ENCODE measurements at places on chromosomes 3 and 15.
A peak's percentile ranks its signal among the peaks of the same experiment; 100 is the strongest.

DNA sequence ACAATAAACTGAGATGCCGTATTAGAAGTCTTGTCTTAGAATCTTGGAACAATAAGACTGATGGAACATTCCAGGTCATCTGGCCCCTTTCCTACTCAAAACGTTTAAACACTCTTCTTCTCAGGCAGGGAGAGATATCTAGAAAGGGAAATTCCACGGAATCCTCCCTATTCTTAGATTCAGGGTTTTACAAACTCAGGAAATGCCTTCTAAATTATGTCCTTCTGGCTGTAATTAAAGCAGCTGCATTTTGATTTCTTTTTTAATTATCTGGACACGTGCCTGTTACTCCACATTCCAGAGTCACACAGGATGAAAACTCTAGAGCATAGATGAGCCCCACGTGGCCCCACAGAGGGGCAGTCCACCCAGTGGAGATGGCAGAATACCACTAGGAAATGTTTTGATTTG, 41.5 kb upstream of the MTMR10 start:
- no peak for DNase-seq

DNA sequence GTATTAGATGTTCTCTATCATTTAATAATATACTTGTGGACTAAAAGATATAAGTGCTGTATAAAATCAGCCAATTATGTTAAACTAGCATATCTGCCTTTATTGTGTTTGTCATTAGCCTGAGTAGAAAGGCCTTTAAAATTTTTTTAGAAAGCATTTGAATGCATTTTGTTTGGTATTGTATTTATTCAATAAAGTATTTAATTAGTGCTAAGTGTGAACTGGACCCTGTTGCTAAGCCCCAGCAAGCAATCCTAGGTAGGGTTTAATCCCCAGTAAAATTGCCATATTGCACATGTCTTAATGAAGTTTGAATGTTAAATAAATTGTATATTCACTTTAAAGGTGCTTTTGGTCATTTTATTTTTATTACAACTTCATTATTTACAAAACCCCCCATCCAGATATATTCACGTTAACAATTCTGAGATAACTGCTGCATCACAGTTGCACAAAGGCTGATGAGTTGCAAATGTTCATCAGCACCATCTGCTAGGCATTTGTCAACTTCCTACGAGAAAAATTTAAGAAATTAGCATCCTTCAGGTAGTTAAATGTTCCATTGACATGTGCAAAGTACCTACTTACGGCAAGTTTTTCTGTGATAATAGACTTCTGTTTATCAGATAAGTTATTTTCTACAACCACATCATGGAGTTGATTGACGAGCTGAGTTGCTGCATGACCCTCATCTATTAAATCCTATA, 6.3 kb downstream of the EIF4A2 start:
- no peak for DNase-seq

- peak; percentile 59 for DNase-seq
Observed at GRCh38 chr3:15797642-15798303, at the start of gene ANKRD28. Gene ANKRD28, minus strand, starts transcription at chr3:15797979. Its CDS starts 1,458 bp downstream, at chr3:15796521.

DNA sequence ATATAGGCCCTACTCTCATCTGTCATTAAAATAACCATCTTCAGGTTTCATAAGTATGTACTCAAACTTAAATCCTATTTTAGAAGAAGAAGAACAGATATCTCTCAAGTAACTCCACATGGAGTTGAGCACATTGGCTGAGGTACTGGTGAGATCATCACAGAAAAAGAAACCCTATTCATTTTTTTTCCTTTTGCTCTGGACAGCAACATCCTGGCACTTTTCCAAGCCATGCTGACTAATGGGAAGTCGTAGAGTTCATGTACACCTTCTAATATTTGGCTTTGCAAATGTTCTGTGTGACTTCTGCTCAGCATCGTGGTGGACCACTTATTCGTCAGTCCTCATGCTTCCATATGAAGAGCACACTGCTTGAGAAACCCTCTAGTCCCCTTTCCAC, 336.0 kb upstream of the KCNH8 start:
- DNase-seq = no peak

- DNase-seq = no peak
Observed at GRCh38 chr3:132254076-132254755, 63.0 kb upstream of the ACP3 start.

DNA sequence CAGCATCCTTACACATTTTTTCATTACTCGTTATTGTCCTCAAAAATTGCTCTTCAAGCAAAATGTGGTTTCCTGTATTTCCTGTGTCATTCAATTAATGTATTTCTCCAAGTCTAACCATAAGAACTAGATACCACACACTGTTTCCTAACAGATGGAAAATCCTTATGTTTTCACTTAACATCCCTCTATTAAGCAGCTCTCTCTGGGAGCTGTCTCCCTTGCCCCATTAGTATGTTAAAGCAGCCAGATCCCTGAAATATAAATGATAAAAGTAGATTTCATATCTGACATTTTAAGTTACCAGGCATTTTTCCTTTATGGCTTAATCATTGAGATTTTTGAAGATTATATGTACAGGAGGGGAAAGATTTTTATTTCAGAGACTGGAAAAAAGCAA, 15.9 kb downstream of the PFN2 start:
- no peak for DNase-seq

- no peak for DNase-seq
Observed at GRCh38 chr3:34312684-34313083, 514.3 kb downstream of the PDCD6IP start.

GRCh38 chr15:52080706-52081392, 31.7 kb downstream of the BCL2L10 start:
- no peak for DNase-seq

DNA sequence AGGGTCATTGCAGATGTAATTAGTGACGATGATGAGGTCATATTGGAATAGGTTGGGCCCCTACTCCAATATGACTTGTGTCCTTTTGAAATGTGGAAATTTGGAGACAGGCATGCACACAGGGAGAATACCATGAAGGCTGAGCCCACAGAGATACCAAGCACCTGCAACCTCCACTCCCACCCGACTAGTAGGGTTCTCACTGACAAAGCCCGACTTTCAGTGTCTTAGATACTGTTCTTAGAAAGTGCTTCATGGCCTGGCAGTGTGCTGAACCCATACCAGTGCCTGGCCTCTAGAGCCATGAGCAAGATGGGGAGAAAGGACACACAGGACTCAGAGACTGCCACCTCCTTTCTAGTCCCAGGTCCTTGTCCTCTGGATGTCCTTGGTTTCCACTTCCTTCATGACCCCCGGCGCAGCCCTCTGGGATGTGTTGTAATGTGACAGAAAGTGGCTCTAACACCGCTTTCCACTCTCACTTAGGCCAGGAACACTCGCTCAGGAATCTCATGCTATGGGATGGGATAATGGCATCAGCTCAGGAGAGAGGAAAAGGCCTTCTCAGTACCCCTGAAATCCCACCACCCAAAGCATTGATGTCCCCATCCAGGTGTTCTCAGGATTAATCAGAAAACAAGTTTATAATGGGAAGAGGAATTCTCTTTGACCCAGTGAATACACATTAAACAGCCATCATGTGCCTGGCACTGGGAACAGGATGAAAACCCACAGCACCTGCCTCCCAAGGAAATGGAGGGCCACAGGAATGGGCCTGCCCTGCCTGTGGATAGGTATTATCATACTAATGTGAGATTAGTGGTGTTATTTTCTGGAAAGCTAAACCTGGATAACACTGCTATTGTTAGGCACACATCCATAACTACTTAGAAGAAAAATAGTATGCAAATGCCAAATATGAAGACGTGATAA, 59.9 kb downstream of the RPL39L start:
- no peak for DNase-seq

- DNase-seq = no peak
Observed at GRCh38 chr3:172519740-172520139, 3.5 kb downstream of the TNFSF10 start.

GRCh38 chr3:108131475-108132134, 40.8 kb upstream of the CD47 start:
- DNase-seq = no peak

- DNase-seq = no peak
Observed at GRCh38 chr3:32398531-32398930, 6.9 kb downstream of the CMTM7 start.

GRCh38 chr3:108662142-108662738, 72.7 kb downstream of the DZIP3 start:
- peak; percentile 13 for DNase-seq

DNA sequence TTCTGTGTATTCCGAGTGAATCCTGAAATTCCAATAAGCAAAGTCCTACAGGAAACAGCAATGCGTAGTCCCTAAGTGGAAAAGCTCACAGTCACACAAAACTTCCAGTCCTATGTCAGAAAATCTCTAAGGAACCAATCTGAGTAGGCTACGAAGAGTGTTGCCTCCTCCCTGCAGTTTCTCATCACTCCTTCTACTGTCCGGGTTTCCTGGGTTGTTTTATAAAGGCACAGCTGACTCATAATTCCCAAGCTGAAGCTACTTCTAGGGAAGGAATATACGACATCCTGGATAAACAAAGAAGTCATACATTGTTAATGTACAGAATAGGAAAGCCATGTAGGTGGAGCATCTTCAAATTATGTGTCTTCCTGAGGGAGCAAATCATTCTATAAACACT, 65.7 kb upstream of the RGMA start:
- DNase-seq = no peak

DNA sequence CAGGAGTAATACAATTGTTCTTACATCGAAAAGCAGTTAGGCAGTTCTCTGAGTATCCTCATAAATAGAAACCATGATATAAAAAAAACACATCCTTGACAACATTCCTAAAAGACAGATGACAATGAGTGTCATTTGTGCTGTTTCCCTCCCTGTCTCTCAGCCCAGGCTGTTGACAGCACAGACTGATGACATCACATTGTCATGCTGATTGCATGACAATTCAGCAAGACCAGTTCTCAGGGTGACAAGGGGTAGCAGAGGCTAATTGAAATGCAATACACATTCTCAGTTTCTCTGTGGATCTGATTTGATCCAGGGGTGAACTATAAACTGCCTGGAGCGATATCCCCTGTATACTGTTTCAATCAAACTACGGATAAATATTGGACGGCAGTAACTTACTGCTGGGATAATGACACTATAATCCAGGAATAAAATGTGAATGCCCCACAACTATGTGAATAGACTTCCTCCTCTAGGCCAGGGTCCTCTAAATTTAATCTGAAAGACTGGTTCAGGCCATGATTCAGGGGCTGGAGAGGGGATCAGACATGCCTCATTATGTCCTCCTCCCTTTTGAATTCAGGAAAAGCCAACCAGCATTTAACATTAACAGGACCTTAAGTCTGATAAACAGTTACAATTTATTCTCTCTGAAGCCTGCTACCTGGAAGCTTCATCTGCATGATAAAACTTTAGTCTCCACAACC, 16.7 kb upstream of the EIF1B start:
- DNase-seq = no peak

DNA sequence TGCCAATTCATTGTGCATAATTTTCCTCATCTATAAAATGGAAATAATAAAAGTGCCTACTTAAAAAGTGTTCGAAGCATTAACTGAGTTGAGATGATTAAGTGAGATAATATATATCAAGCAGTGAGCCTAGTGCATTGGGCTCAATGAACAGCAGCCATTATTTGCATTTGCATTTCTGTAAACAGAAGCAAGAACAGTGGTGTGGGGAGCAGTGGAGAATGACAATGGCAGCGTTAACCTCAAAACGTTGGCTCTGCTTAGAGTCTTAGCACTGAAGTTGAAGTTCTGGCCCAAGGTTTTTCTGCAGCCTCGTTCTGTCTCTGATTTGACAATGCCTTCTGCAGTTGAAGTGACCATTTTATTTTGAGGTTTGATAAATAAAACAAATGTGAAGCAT, 466.3 kb upstream of the ONECUT1 start:
- no peak for DNase-seq

DNA sequence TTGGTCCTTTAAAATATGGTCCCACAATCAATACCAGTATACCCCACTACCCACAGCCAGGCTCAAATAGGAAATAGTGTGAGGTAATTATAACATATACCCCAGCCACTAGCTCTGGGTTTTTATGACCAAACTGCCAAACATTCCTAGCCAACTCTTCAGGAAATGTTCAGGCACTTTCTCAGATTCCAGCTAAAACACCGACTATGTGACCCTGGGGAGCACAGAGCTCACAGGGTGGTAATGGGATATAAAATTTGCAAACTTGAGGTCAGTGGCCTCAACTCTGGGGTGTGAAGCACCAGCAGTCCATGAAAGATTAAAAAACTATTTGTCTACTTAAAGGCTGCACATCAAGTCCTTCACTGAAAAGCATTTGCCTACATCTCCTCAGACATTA, 12.9 kb downstream of the FBN1 start:
- no peak for DNase-seq

DNA sequence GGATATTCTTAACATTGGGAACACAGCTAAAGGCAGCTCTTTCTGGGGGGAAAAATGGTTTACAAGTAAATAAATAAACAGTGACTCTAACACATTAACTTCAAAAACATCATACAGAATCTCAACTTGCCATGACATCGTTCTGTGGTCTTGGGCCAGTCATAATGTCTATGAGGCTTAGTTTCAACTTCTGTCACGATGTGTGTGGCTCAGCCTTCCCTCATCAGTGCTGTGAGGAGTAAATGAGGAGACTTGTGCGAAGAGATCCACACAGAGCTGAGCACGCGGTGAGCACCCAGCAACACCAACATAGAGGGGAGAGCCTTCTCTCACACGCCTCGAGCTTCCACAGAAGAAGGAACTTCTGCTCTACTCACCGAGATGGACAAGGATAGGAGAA, 49.0 kb downstream of the DZIP1L start:
- DNase-seq = no peak

- DNase-seq = no peak
Observed at GRCh38 chr15:78006567-78007205, 70.8 kb downstream of the TBC1D2B start.

- no peak for DNase-seq
Observed at GRCh38 chr15:100116416-100117190, 225.2 kb downstream of the ADAMTS17 start.

DNA sequence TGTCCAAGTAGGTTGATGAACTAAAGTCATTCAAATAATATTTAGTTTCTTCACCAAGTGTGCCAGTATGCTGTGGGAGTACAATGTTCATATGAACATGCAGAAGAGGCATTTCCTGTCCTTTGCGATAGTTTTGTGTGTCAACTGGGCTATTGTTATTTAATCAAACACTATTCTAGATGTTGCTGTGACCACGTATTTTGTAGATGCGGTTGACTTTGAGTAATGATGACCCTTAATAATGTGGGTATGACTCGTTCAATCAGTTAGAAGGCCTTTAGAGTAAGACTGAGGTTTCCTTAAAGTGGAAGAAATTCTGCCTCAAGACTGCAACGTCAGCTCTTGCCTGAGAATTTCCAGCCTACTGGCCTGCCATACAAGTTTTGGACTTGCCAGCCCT, 470.7 kb upstream of the CBLB start:
- no peak for DNase-seq
